Left hindlimb (tissue), 1 donor: ENCODE measurements at places on chromosomes 7 and 10.

GRCh38 chr7:140674356-140674800 is 1.6 kb downstream of the ADCK2 start:
- no peak for DNase-seq

DNA sequence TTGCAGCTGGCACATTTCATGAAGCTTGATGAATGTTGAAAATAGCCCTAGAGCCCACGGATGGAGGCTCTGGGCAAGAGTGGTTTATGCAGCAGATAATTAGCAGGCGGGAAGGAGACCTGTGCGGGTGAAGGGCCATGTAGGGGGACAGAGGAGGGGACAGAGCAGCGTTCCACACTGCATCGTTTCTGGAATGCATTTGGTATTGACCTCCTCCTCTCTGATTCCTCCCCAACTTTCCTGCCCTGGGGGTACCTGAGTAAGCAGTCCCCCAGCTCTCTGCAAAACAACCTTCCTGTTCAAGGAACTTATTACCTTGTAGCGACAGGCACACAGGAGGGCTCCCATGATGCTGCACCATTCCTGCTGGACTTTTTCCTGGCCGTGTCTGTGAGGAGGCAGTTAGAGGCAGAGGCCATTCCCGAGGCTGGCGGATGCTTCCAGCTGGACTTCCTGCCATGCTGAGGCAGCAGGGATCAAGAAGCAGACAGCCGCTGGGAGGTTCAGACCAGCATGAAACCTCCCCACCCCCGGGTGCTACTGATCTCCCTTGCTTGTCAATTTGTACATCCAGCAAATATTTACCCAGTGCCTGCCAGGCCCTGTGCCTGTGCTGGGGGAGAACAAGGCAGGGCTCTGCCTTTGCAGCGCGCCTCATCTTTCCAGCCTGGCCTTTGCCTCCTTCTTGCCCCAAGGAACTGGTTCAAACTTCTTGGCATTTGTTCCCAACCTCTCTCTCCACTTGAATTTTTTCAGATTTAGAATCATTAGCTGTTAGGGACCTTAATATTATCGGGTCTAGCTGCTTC is 28.7 kb downstream of the SLC29A3 start:
- DNase-seq = no peak

DNA sequence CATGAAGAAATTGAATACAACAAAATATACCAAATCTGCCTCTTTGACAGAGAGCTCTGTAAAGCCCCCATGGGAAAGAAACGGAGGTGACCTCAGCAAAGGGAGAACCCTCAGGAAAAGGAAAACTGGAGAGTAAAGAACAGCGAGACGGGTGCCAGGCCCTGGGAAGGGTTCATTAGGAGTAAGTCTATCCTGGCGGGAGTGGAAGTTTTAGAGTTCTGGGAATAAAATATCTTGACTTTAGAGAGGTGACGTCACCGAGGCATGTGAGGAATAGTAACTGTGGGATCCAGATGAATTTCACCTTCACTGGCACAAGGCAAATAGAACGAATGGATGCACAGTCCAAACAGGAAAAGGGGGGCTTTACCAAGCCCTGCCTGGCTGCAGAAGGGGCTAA is 362.8 kb upstream of the IGFBP3 start:
- DNase-seq = no peak

GRCh38 chr10:115674496-115674895 is 581.3 kb downstream of the ATRNL1 start:
- no peak for DNase-seq

DNA sequence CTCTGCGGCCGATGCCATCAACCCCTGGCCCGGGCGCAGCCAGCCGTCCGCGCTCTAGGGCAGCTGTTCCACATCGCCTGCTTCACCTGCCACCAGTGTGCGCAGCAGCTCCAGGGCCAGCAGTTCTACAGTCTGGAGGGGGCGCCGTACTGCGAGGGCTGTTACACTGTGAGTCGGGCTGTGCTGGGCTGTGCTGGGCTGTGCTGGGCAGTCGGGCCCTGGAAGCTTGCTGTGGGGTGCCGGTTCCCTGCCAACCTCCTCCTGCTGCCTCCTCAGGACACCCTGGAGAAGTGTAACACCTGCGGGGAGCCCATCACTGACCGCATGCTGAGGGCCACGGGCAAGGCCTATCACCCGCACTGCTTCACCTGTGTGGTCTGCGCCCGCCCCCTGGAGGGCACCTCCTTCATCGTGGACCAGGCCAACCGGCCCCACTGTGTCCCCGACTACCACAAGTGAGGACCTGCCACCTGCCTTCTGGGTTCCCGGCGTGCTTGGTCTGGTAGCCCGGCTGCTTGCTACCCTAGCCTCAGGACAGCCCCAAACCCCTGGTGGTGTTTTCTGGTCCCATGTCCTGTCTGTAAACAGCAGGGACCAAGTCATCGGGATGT is 7.5 kb downstream of the ZYX start:
- DNase-seq = no peak

DNA sequence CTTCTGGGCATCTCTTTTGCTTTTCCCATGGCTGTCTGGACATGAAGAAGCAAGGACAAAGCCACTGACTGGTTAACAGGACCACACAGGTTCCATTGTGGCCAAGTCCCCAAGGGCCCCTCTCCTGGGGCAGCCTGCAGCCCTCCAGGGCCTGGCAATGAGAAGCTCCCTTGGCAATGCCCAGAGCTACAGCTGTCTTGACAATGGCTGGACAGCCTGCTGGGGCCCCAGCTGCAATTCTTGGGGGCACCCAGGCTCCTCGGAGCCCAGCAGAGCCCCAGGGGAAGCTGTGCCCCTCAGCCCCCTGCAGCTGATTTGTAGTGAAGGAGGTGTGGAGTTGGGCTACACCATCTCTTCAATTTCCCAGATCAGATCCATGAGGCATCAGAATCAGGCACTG is 384.9 kb upstream of the PODXL start:
- no peak for DNase-seq

DNA sequence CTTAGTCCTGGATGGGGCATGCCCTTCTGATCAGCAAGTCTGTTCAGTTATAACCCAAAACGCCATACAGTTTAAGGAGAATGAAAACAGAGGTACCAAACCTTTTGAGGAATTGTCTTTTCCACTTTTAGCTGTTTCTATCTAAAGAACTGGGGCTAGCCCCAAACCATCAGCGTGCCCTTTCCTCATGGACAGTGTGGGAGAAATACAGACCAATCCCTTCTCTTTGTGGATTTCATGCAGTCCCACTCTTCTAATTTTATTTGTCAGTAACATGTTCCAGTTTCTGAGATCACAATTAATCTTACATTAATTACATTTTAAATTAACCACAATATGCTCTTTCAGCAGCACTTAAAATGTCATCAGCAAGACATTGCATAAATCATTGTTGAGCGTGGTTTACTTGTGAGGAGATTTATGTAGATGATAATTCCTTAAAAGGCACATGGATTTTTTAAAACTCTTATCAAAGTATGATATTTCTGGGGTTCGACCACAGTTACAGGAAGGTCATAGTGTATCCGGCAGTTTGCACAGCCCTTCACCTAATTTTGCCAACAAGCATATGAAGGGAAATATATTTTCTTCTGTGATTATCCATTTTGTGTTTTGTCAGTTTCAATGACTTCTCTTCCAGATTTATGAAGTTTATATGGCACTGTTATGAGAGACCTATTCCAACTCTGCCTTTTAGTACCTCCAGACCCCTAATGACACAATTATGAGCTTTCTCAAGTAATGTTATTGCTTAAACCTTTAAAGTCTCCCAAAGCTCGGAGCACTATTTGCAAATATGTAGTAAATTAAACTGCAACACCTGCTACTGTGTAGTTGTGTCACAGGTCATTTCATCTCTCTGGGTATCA is 868.4 kb upstream of the C7orf33 start:
- no peak for DNase-seq

DNA sequence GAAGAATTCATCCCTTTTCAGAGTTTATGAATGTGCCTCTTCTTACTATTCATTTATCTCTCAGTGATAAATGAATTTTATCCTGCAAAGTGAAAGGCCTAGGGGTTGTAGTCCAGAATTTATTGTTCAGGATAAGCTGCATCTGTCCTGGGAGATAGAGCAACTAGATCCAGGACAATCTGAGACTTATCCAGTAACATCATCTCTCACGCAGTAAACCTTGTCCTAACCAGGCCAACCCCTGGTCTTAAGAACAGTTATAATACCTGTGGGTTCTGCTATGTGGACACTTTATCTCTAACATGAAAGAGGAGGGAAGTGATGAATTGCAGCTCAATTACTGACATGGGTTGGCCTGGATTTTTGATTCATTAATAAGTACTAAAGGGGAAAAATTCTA is 287.6 kb downstream of the BMPER start:
- no peak for DNase-seq

GRCh38 chr10:68562661-68563570 is 2.8 kb downstream of the TET1 start:
- DNase-seq = peak; percentile 45

DNA sequence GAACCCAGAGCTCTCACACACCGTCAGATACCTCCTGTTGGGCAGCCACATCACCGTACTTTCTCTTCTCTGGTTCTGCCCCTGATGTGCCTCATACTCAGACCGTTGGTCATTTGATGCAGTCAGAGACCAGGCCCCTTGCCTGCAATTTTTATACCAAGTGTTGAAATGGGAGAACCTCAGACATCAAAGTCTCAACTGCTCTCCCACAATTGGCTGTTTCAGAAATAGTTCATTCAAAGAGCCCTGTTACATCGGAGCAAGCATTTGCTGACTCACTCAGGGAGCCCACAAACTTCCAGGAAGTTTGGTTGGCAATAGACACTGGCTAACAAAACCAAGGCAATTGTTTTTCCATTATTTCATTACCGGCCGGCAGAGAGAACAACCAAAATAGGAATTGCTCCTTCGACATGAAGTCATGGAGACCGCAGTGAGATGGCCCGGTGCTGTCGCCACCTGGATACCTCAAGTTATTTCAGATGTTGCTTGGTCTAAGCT is 33.5 kb upstream of the ADAM12 start:
- peak; percentile 75 for DNase-seq

DNA sequence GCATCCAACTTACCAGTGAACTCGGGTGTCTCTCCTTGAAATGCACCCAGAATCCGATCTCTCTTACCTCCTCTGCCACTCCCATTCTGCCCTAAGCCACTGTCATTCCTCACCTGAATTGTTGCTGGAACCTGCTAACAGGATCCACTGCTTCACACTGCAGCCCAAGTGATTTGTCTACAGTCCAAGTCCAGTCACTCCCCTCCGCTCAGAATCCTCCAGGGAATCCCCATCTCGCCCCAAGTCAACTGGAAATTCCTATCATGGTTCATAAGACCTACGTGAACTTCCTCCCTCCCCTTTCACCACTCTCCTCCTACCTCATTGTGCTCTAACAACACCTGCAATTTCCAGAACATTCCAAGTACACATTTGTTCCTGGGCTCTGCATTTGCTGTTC is 91.3 kb downstream of the SCRN1 start:
- no peak for DNase-seq

DNA sequence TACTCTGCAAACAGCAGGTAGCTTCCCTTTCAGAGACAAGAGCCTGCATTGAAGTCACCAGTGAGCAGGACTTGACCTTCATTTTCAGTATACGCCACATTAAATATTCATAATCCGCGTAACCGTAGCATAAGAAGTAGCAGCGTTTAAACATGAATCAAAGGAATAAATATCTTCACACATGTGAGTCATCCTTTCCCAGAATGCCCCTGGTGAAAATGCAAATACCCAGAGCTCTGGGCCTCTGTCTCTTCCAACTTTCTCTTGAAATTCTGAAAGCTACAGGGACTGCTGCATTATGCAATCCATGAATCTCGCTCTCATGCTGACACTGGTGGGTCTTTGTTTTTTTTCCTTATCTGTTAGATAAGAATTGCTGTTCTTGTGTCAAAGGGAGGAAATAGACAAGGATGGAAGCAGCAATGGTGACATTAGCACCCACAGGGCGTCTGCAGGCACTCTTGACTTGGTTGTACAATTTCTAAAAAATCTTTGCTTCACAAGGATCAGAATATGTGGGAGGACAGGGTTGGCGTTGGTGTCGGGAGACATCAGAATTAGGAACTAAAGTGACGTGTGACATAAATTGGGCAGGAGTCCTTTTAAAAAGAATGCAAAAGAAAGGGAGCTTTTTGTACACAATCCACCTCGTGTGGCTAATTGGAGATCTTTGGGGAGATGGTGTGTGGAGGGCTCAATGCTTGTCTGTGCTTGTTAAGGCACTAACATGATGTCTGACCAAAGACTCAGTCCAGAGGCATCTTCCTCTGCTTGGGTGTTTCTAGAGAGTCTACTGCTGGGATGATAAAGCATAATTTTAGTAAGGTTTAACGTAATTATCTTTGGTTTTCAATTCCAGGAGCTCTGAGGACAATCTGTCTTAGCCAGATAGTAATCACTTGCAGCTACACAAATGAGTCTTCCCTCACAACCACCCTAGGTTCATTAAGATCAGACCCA is 390.3 kb downstream of the KCNMA1 start:
- DNase-seq = no peak

DNA sequence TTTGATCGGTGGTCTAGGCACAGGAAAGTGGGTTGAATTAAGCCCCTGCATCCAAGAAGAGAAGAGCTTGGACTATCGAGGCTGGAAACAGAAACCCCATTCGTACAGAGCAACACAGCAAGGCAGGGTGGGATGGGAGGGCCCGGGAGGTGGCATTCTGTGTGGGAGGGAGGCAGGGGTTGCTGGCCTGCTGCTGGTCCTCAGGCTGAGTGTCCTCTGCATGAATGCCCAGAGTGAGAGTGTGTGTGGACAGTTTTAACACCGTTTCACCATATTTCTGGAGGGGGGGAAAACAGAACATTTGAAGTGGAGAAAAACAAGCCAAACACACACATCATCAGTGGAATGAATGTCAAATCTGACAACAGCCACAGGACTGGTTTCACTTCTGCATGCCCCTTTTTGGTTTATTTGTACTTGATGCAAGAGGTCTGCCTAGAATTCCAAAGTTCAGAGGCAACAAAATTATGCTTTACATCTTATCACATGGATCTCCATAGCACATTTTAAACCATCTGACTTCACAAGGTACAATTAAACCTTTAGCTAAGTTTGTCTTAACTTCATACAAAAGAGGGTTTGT is 11.1 kb upstream of the ENO4 start:
- DNase-seq = no peak

- DNase-seq = no peak
Measured at GRCh38 chr7:30389791-30390190, 88.8 kb downstream of the NOD1 start.

DNA sequence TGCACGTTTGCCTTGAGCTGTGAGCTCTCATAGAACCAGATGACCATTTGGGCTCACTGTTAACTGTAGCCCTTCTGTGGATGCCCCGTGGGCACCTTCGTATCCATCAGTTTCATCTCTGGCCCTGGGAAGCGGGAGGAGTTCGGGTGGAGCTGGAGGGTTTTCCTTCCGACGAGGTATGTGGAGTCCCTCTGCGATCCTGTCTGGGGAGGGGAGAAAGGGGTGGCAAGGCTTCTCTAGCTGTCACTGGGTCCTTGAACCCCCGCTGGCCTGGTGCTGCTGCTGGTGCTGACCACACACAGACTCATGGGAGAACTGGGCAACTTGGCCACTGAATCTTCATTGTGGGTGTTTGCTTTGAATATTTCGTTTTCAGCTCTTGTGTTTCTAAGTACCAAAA is 32.7 kb downstream of the INPP5A start:
- DNase-seq = no peak

GRCh38 chr7:53642866-53643265 is 607.4 kb downstream of the POM121L12 start:
- no peak for DNase-seq

GRCh38 chr7:124073310-124073645 is 40.4 kb upstream of the TMEM229A start:
- DNase-seq = no peak

GRCh38 chr10:79192677-79193003 is 123.9 kb downstream of the ZMIZ1 start:
- DNase-seq = no peak
